Prostate gland (tissue), 2 donors: ENCODE measurements at places on chromosomes 11 and 22. TPM values are rescaled to one million over a fixed set of nuclear protein-coding genes. Genes with fewer than 3 reads are reported as not detected.

The FXYD2 gene
- total RNA-seq: 0.87 TPM

The TYR gene
- total RNA-seq: not detected

The NRXN2 gene
- 26.8 TPM for total RNA-seq

The OR10G7 gene
- not detected for total RNA-seq

The PNPLA3 gene
- 0.14 TPM for total RNA-seq

The DDI1 gene
- 2.8 TPM for total RNA-seq

The TSPAN32 gene
- not detected for total RNA-seq
